Kidney epithelial cell (primary cell): ENCODE measurements at places on chromosomes 5 and 9. TPM values are rescaled to one million over a fixed set of nuclear protein-coding genes. Genes with fewer than 3 reads are reported as not detected.
A peak's percentile ranks its signal among the peaks of the same experiment; 100 is the strongest.

GRCh38 chr5:53167836-53168235, 58.3 kb upstream of the MOCS2 start:
- DNase-seq, result no peak

DNA sequence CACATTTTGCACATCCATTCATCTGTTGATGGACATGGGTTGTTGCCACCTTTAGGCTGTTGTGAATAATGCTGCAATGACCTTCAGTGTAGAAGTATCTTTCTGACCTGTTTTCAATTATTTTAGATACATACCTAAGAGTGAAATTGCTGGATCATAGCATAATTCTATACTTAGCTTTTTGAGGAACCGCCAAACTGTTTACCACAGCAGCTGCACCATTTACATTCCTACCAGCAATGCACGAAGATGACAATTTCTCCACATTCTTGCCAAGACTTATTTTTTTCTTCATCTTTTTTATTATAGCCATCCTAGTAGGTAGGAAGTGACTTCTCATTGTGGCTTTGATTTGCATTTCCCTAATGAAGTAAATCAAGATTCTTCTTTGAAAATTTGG, 36.5 kb upstream of the ASTN2 start:
- DNase-seq, result no peak

The TRAF1 gene
- 7.5 and 13.2 TPM in 2 replicates for total RNA-seq

DNA sequence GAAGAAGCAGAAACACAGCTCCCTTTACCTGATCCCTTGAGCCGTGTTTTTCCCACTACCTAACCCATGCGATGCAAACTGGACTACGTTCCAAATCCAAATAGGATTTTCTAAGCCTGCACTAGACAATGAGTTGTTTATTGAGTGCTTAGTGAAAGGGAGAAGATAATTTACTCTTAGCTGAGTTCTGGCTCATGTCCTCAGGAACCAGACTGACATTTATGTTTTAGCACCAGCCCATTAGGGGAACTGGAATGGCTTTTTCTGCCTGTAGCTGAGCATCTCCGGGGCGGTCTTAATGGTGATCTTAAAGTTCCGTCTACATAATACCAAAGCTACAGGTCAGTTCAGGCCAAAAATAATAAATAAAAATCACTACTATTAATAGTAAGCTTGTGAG, 81.5 kb downstream of the SH3TC2 start:
- DNase-seq, result no peak

The LRRC14B gene
- 0.41 TPM in 1 of 2 replicates, not detected in the other for total RNA-seq

- DNase-seq, result no peak
Observed at GRCh38 chr9:130027533-130028365, 15.2 kb downstream of the FNBP1 start.

The CFAP90 gene
- total RNA-seq, result 0.34 TPM in 1 of 2 replicates, not detected in the other

The PIP5K1B gene
- 0.55 and 0.71 TPM in 2 replicates for total RNA-seq

GRCh38 chr5:81425569-81425968, 31.6 kb upstream of the ACOT12 start:
- DNase-seq, result peak; percentile 26
